Osteoblast (primary cell): ENCODE measurements at places on chromosomes 12 and 14. TPM values are rescaled to one million over a fixed set of nuclear protein-coding genes. Genes with fewer than 3 reads are reported as not detected.

The NTN4 gene
- total RNA-seq: 45.1 and 47.8 TPM in 2 replicates

- no peaks in the 10 kb centered on the region for H3K27me3 ChIP-seq
- no peak overlapping the region for H3K4me3 ChIP-seq
- H3K27ac ChIP-seq: no peak overlapping the region
- no peaks in the 10 kb centered on the region for H3K36me3 ChIP-seq
- DNase-seq: no peak
Measured at GRCh38 chr12:75900781-75901254, 130.8 kb downstream of the PHLDA1 start.

The LALBA gene
- not detected in 2 replicates for total RNA-seq

The KRT77 gene
- total RNA-seq: not detected in 2 replicates

The HOXC6 gene
- 5.6 and 7.2 TPM in 2 replicates for total RNA-seq

GRCh38 chr12:29004936-29005304 lies 144.2 kb upstream of the FAR2 start:
- no peaks in the 10 kb centered on the region for H3K27me3 ChIP-seq
- no peak for DNase-seq
- H3K4me3 ChIP-seq: no peak overlapping the region
- H3K36me3 ChIP-seq: no peaks in the 10 kb centered on the region

DNA sequence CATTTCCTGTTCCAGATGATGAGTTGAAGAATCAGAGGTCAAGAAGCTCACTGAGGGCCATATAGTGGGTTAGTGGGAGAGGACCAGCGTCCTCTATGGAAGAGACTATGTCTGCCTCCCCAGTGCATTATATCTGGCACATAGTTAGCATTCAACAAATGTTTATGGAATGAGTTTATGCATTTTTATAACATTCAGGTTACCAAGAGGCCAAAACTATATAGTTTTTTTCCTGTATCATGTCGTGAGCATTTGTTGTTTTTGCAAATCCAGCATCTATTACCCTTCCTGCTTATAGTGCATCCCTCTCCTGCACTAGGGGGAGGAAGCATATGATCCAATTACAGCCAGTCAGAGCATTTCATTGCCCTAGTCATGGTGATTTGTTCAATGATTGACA lies 60.6 kb downstream of the SUDS3 start:
- H3K27me3 ChIP-seq: no peaks in the 10 kb centered on the region
- no peak overlapping the region for H3K27ac ChIP-seq
- H3K4me1 ChIP-seq: no peaks in the 10 kb centered on the region

DNA sequence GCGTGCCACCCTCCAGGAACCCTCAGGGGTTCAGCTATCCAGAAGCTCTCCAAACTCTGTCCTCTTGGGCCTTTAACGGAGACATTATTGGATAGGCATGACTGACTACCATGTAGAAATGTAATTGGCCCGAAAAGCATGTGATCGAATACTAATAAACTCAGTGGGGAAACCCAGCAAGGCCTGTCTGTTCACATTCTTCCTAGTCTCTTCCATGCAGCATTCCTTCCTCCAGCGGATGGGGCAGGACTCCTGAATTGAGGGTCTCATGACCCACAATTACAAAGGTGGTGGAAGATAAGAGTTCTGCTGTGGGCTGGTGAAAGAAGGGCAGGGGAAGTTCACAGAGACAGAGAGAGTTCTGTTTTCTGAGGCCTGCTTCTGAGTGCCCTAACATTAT lies 6.5 kb upstream of the PRDM4 start:
- no peaks in the 10 kb centered on the region for H3K4me1 ChIP-seq
- no peaks in the 10 kb centered on the region for H3K27me3 ChIP-seq
- H3K27ac ChIP-seq: no peak overlapping the region
- DNase-seq: no peak
- H3K36me3 ChIP-seq: no peaks in the 10 kb centered on the region
- no peak overlapping the region for H3K4me3 ChIP-seq
